Occipital lobe (tissue), 3 donors: ENCODE measurements at places on chromosomes 2 and 18. TPM values are rescaled to one million over a fixed set of nuclear protein-coding genes. Genes with fewer than 3 reads are reported as not detected.

The HOXD8 gene
- not detected for total RNA-seq

The L3MBTL4 gene
- 20.4 TPM for total RNA-seq

The SAG gene
- total RNA-seq = not detected

The OR6B2 gene
- not detected for total RNA-seq

The TANC1 gene
- 8.9 TPM for total RNA-seq

DNA sequence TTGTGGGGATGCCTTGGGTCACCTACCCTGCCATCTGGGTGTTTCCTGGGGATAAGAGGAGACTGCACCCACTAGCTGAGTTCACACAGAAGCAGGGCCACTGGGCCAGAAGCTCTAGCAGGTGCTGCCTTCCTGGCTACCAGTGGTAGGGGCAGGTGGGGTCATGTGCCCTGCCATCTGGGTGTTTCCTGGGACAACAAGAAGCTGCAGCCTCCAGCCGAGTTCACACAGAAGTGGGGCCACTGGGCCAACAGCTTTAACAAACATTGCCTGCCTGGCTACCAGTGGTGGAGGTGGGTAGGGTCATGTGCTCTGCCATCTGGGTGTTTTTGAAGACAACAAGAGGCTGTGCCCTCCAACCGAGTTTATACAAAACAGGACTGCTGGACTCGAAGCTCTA, 282.2 kb upstream of the SYT4 start:
- DNase-seq = no peak

DNA sequence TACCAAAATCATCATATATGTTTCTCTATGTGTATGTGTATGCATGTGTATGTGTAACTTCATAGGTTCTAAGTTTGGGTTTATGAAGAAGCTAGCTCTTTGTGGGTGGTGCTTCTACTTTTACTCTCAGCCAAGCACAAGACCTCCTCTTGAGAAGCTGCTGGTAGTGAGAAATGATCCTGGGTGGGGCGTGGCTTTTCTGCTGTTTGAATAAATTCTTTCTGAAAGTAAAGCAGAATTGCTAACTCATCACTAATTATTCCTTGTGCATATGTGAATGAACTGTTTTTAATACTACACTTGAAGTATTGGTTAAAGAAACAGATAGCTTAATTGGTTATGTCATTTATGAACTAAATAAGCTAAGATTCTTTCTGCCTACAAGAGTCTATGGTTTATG, 7.6 kb upstream of the GAREM1 start:
- DNase-seq = no peak

DNA sequence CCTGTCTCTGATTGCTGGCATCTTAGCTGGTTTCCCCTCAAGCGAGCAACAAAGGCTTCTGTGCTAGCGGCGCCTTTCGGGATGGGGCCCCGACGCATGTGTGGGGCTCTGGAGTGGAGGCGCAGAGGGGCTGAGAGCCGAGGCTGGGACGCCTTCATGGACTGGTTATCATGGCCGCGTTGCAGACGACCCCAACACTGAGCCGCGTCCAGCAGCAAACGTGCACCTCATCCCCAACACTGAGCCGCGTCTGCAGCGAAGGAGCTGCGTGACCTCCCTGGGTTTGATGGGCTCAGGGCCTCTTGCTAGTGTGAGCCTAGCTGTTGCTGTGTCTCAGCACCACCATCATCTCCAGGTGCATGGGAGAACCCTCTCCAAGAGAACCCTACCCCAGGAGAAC, 123.7 kb upstream of the CTDP1 start:
- DNase-seq = no peak

GRCh38 chr2:48572816-48573215, 42.9 kb downstream of the STON1 start:
- DNase-seq = no peak

DNA sequence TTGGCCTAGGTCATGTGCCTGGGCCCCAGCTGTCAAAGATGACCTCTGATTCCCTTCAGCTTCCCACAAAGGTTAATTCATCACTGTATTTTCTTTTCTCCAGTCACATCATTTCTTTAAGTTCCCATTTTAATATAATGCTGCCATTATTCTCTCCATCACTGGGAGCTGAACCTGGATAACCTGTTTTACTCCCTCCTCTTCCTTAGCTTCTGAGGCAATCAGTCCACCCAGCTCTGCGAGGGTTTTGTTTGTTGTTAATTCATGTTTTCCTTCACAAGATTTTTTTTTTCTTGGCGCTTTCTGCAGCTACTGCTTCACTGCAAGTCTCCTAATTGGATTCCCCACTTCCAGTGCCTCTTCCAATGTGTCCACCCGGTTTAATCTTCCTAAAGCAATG, 5.1 kb upstream of the EML4 start:
- no peak for DNase-seq

DNA sequence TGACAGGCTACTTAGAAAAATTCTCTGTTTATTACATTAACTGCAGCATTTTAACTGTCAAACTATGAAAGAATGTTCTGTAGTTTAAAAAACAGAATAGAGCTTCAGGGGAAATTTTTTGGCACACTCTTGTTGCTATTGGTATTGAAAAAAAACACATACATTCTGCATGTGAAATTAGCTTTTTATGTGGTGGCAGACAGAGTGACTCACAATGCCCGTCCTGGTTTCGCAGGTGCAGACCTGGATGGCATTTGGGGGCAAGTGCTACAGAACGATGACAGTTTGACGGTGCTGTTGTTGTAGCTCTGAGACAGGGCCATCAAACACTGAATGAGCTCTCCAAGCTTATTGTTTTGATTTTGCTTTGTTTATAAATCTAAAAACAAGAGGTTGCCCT, 105.0 kb upstream of the MAP3K20 start:
- no peak for DNase-seq

DNA sequence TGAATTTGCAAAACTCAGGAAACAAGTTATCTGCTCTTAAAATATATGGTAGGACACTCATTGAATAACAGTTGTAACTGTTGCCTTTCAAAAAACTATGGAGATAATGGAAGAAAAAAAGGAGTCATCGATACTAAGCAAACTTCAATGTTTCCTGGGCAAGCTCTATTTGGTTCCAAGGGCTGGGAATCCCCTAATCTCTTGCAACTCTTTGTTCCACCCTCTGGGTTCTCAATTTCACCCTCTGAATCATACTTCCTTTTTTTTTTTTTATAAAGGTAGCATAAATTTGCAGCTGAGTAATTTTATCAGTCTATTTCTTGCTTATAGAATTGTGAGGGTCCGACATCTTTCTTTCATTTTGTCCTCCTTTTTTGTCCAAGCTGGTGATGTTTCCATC, 36.7 kb downstream of the SLC9A4 start:
- DNase-seq = no peak

DNA sequence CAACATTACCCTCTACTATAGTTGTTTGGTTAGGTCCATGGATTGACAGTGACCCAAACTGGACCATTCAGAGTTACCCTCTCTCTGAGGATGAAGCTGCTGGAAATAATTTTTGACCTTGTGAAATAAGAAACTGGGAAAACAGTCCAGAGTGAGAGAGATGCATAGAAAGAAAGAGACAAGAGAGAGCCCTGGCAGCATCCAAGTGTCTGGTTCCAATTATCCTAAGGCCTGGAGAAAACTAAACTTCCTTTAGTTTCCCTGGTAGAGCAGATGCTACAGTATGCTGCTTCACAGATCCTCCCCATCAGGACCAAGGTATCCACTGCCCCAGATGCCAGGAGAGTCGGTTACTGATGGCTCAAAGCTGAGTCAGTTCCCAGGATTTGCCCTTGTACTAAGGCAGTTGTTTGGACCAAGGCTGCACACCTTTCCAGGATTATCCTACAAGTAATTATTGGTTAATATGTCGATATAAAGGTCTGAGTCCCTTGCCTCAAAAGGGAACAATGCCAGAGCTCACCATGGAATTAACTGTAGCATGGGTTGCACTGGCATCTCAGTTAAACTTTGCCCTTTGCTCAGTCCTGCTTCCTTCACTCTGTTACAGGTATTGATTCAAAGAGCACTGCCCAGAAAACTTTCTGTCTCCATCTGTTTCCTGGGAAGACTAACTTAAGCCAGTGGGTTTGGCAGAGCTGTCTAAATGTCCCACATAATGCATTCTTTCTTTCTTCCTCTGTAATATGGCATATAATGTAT, 14.6 kb upstream of the CHN1 start:
- DNase-seq = no peak

GRCh38 chr2:135600915-135601314, 69.6 kb downstream of the R3HDM1 start:
- no peak for DNase-seq

GRCh38 chr2:44470151-44470550, 108.4 kb downstream of the CAMKMT start:
- no peak for DNase-seq

DNA sequence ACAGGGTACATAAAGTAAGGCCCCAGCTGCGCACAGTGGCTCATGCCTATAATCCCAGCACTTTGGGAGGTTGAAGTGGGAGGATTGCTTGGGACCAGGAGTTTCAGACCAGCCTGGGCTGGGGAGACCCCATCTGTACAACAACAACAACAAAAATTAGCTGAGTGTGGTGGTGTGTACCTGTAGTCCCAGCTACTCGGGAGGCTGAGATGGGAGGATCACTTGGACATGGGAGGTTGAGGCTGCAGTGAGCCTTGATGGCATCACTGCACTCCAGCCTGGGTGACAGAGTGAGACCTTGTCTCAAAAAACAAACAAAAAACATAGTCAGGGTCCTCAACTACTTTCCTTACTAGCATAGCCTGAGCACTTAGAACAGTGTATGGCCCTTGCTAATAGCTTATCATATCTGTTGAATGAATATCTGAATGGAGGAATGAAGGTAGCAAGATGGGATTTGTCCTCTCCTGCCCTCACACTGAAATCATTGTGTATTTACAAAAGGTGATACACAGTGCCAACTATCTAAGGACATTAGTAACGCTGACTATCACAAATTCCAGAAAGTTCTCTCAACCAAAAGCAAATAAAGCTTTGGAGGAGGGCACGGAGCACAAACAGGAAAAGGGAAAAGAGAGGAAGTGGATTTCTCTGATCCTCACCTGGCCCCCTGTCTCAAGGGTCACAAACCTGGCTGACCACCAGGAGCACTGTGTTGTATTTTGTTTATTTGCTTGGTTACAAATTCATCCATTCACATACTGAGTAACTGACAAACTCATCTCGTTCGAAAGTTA, 38.1 kb downstream of the L3MBTL4 start:
- no peak for DNase-seq
